Gastroesophageal sphincter (tissue), 4 donors: ENCODE measurements at places on chromosomes 1 and 21. TPM values are rescaled to one million over a fixed set of nuclear protein-coding genes. Genes with fewer than 3 reads are reported as not detected.
A peak's percentile ranks its signal among the peaks of the same experiment; 100 is the strongest.

DNA sequence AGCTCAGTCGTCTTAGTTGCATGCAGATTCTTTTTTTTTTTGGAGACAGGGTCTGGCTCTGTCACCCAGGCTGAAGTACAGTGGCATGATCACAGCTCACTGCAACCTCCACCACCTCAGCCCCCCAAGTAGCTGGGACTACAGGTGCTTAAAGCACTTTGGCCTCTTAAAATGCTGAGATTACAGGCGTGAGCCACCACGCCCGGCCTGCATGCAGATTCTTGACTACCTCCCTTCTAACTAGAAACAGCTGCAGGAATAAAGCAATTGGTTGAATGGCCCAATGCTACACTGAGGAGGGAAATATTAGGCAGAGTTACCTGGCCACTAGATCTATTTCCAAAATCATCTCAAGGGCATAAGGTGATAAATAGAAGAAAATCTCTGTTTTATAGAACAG, 29.5 kb upstream of the TTC39A start:
- ATAC-seq, result no peak
- no peaks in the 10 kb centered on the region for H3K4me1 ChIP-seq
- H3K27ac ChIP-seq, result no peak overlapping the region
- no peaks in the 10 kb centered on the region for H3K36me3 ChIP-seq

GRCh38 chr1:245465666-245466065, 310.9 kb downstream of the KIF26B start:
- H3K4me1 ChIP-seq, result no peaks in the 10 kb centered on the region
- no peak overlapping the region for H3K27ac ChIP-seq
- no peak for ATAC-seq
- H3K36me3 ChIP-seq, result no peaks in the 10 kb centered on the region
- H3K4me3 ChIP-seq, result no peak overlapping the region

GRCh38 chr1:180994262-180994661, 28.4 kb downstream of the STX6 start:
- H3K36me3 ChIP-seq, result no peaks in the 10 kb centered on the region
- no peak overlapping the region for H3K27ac ChIP-seq
- no peak for ATAC-seq
- H3K4me3 ChIP-seq, result no peak overlapping the region

- ATAC-seq, result peak; percentile 50
- peaks cover 77% of the 10 kb centered on the region for H3K4me1 ChIP-seq
- peak overlapping the region; percentile 59 for H3K27ac ChIP-seq
Measured at GRCh38 chr1:36279110-36279788, 26.9 kb upstream of the SH3D21 start.

- peak; percentile 100 for ATAC-seq
- peak within 1 kb of the TSS; percentile 92 for H3K27ac ChIP-seq
- peak within 1 kb of the TSS; percentile 66 for H3K4me3 ChIP-seq
- H3K4me1 ChIP-seq, result peaks cover 62% of the 10 kb centered on the region
- no peaks in the 10 kb centered on the region for H3K36me3 ChIP-seq
- no peaks in the 10 kb centered on the region for H3K27me3 ChIP-seq
Measured at GRCh38 chr1:225777583-225778336, at the start of gene SRP9. SRP9 (plus strand) TSS chr1:225777826; CDS start chr1:225777941, 115 bp downstream.

DNA sequence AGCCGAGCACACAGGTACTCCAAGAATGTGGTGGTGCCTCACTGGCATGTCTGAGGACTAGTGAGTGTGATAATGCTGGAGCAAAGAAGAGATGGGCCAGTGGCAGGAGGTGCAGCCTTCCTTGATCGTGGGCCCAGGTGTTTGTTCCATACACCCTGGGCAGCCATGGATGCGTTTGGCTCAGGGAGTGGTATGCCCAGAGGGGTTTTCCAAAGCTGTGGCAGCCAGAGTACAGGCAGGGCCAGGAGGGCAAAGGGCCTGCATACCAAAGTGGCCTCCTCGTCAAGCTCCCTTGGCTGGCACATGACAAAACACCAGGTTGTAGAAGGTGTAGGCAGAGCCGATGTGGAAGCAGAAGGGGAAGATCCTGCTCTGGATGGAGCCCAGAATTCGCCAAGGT, 19.0 kb downstream of the PARS2 start:
- no peak overlapping the region for H3K4me3 ChIP-seq
- no peak for ATAC-seq
- H3K27ac ChIP-seq, result no peak overlapping the region
- no peaks in the 10 kb centered on the region for H3K4me1 ChIP-seq
- no peaks in the 10 kb centered on the region for H3K27me3 ChIP-seq

- no peak overlapping the region for H3K27ac ChIP-seq
- H3K4me1 ChIP-seq, result no peaks in the 10 kb centered on the region
- no peaks in the 10 kb centered on the region for H3K27me3 ChIP-seq
- no peak for ATAC-seq
- H3K36me3 ChIP-seq, result no peaks in the 10 kb centered on the region
Measured at GRCh38 chr1:192852001-192852947, 43.4 kb downstream of the RGS2 start.

GRCh38 chr1:16153999-16154673, 1.7 kb downstream of the EPHA2 start:
- H3K27ac ChIP-seq, result peak overlapping the region; percentile 87
- no peaks in the 10 kb centered on the region for H3K27me3 ChIP-seq
- ATAC-seq, result no peak
- peaks cover 8% of the 10 kb centered on the region for H3K4me1 ChIP-seq

- ATAC-seq, result no peak
- no peak overlapping the region for H3K4me3 ChIP-seq
- H3K27me3 ChIP-seq, result no peaks in the 10 kb centered on the region
- no peak overlapping the region for H3K27ac ChIP-seq
Measured at GRCh38 chr1:8473121-8473875, 155.4 kb downstream of the SLC45A1 start.

DNA sequence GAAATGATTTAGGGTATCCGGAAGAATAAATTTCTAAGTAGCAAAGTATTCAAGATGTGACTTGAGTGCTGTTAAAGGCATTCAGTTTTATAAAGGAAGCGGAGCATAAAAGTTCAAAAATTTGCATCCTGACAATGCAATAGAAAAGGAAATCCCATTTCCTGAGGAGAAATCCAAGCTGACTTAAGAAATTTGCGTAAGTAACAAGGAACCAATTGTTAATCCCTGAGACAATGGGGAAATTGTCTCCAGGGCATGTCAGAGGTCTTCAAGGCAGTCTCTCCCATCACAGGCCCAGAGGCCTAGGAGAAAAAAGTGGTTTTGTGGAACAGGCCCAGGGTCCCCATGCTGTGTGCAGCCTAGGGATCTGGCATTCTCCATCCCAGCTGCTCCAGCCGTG, 416.0 kb downstream of the PRDM2 start:
- no peak overlapping the region for H3K27ac ChIP-seq
- no peaks in the 10 kb centered on the region for H3K4me1 ChIP-seq
- H3K4me3 ChIP-seq, result no peak overlapping the region
- H3K27me3 ChIP-seq, result no peaks in the 10 kb centered on the region
- ATAC-seq, result no peak
- no peaks in the 10 kb centered on the region for H3K36me3 ChIP-seq

GRCh38 chr1:229131243-229132105, 139.4 kb upstream of the RAB4A start:
- H3K4me1 ChIP-seq, result peaks cover 11% of the 10 kb centered on the region
- H3K4me3 ChIP-seq, result no peak overlapping the region
- no peaks in the 10 kb centered on the region for H3K36me3 ChIP-seq
- H3K27ac ChIP-seq, result no peak overlapping the region
- ATAC-seq, result no peak

GRCh38 chr1:233719655-233720341, 105.9 kb downstream of the KCNK1 start:
- H3K4me3 ChIP-seq, result no peak overlapping the region
- no peak for ATAC-seq
- no peaks in the 10 kb centered on the region for H3K4me1 ChIP-seq
- no peaks in the 10 kb centered on the region for H3K36me3 ChIP-seq

GRCh38 chr1:22536506-22536905, 26.8 kb upstream of the EPHA8 start:
- H3K27me3 ChIP-seq, result no peaks in the 10 kb centered on the region
- no peak overlapping the region for H3K27ac ChIP-seq
- H3K36me3 ChIP-seq, result no peaks in the 10 kb centered on the region
- peak; percentile 47 for ATAC-seq

GRCh38 chr1:2875707-2876561, 74.4 kb upstream of the TTC34 start:
- H3K4me1 ChIP-seq, result no peaks in the 10 kb centered on the region
- H3K27me3 ChIP-seq, result peaks cover 88% of the 10 kb centered on the region
- no peaks in the 10 kb centered on the region for H3K36me3 ChIP-seq
- H3K27ac ChIP-seq, result no peak overlapping the region
- no peak for ATAC-seq

GRCh38 chr1:85654066-85654782, 54.0 kb downstream of the ZNHIT6 start:
- ATAC-seq, result no peak
- H3K27me3 ChIP-seq, result no peaks in the 10 kb centered on the region
- no peak overlapping the region for H3K27ac ChIP-seq
- H3K4me1 ChIP-seq, result no peaks in the 10 kb centered on the region
- H3K4me3 ChIP-seq, result no peak overlapping the region

DNA sequence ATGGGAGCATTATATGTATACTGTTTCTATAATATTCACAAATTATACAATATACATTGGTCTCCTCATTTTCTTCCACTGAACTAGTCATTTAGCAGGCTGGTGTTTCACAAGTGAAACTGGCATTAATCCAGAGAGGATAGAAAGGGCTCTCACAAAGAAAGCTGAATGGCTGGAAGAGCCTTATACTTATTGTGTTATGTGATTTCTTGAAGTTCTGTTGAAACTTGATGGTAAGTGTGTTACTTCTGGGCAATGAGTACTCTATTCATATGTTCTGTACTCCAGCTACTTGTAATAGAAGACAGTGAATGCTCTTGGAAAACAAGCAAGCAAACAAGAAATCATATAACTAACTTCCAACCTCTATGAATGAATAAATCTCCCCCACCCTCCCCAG, 14.9 kb downstream of the STX12 start:
- H3K36me3 ChIP-seq, result no peaks in the 10 kb centered on the region
- ATAC-seq, result no peak
- H3K27me3 ChIP-seq, result no peaks in the 10 kb centered on the region
- peaks cover 34% of the 10 kb centered on the region for H3K4me1 ChIP-seq
- H3K27ac ChIP-seq, result no peak overlapping the region

DNA sequence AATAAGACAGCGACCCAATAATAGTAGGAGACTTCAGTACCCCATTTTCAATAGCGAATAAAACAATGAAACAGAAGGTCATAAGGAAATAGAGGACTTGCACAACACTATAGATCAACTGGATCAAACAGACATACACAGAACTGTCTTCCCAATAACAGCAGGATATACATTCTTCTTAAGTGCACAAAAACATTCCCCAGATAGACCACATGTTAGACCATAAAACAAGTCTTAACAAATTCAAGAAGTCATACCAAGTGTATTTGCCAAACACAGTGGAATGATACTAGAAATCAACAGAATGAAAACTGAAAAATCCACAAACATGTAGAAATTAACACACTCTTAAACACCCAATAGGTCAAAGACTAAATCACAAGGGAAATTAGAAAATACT, 78.0 kb downstream of the LBR start:
- H3K27ac ChIP-seq, result no peak overlapping the region
- H3K4me3 ChIP-seq, result no peak overlapping the region
- no peaks in the 10 kb centered on the region for H3K4me1 ChIP-seq
- ATAC-seq, result no peak
- no peaks in the 10 kb centered on the region for H3K27me3 ChIP-seq

DNA sequence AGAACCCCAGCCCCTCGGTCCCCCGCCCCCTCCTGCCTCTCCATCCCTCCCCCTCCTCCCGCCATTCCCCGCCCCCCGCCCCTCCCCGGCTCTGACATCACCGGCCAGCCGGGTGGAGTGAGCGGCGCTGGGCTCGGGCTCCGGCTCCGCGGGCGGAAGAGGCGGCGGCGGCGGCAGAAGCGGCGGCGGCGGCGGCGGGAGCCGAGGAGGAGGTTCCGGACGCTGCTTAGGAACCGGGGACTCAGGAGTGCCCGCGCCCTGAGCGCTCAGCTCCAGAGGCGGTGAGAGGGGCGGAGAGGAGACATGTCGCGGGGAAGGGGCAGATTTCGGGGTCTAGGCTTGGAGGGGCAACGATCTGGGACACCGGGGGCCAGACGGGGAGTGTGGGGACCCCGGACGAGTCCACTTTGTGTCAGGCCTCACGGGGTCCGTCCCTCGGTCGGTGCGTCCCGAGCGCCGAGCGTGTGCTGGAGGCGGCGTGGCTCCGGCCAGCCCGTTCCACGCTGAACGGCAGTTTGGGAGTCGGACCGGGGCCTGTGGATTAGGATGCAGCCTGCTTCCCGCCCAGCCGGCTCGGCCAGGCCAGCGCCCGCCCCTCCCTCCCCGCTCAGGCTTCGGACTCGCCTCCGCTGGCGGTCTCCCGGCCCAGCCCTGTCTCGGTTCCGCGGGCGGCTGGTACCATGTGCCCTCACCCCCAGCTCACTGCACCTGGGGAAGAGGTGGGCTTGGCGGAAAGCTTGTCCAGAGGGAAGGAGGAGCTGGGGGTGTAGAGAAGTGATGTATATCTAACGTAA, at the start of gene PEA15:
Gene PEA15, plus strand, starts transcription at position 143 of the 794 bp plus-strand sequence. CDS start 6,161 bp downstream, outside the sequence.
- no peaks in the 10 kb centered on the region for H3K27me3 ChIP-seq
- H3K27ac ChIP-seq, result peak within 1 kb of the TSS; percentile 96
- H3K36me3 ChIP-seq, result peaks cover 10% of the 10 kb centered on the region
- peak within 1 kb of the TSS; percentile 94 for H3K4me3 ChIP-seq
- ATAC-seq, result peak; percentile 87

DNA sequence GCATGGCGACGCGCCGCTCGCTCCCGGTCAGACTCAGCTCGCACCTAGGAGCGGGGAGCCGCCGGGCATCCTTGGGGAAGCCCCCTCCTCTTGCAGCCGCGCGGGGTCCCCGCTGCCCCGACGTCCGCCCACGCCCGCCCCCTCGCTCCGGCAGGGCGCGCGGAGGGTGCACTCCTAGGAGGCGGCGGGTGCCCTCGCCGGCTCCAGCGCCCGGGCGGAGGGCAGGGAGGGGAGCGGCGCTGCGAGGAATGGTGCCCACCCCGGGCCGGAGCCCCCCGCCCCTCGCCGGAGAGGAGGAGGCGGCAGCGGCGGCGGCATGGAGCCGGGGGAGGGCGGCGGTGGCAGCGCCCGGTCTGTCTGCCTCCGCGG, 488 bp downstream of the FAM78B start:
- no peaks in the 10 kb centered on the region for H3K36me3 ChIP-seq
- peaks cover 28% of the 10 kb centered on the region for H3K4me1 ChIP-seq
- peak overlapping the region; percentile 85 for H3K4me3 ChIP-seq
- no peaks in the 10 kb centered on the region for H3K27me3 ChIP-seq
- ATAC-seq, result peak; percentile 1
- no peak overlapping the region for H3K27ac ChIP-seq

The PLK3 gene
- 12.3 TPM for total RNA-seq

The ANGPTL1 gene
- total RNA-seq, result 158 TPM

The SPATA45 gene
- total RNA-seq, result not detected

The EPHB2 gene
- total RNA-seq, result 2.0 TPM

The OPTC gene
- total RNA-seq, result not detected

The DDAH1 gene
- 10.4 TPM for total RNA-seq

The ADAMTS4 gene
- total RNA-seq, result 5.1 TPM

The BARHL2 gene
- not detected for total RNA-seq

The MTARC2 gene
- total RNA-seq, result 16.8 TPM

The FAM110D gene
- 12.5 TPM for total RNA-seq

The ACTA1 gene
- not detected for total RNA-seq

The LRRIQ3 gene
- total RNA-seq, result 0.16 TPM

The AGRN gene
- 27.2 TPM for total RNA-seq

The HSD3B2 gene
- not detected for total RNA-seq

The ILDR2 gene
- 15.2 TPM for total RNA-seq

The TTLL10 gene
- total RNA-seq, result not detected
